ENCODE measurements at places on chromosomes 4 and X. TPM values are rescaled to one million over a fixed set of nuclear protein-coding genes. Genes with fewer than 3 reads are reported as not detected.

The DCUN1D4 gene
- 75.2 TPM for total RNA-seq

The DKK2 gene
- total RNA-seq = 2.7 TPM

The SSX2B gene
- total RNA-seq = not detected

The LDOC1 gene
- 6.9 TPM for total RNA-seq

The RTL5 gene
- 8.4 TPM for total RNA-seq

The NDUFA1 gene
- 20.4 TPM for total RNA-seq

The PNPLA4 gene
- 4.4 TPM for total RNA-seq

The DIAPH2 gene
- 9.3 TPM for total RNA-seq

The TMEM271 gene
- total RNA-seq = 11.6 TPM

The FAM114A1 gene
- 8.4 TPM for total RNA-seq

The HPF1 gene
- total RNA-seq = 35.9 TPM

The NIPAL1 gene
- 2.0 TPM for total RNA-seq

The PPP4R3C gene
- total RNA-seq = not detected

The MMGT1 gene
- 17.2 TPM for total RNA-seq

The SRPK3 gene
- total RNA-seq = 0.25 TPM

The RHOXF2 gene
- not detected for total RNA-seq

The MAGEA10 gene
- total RNA-seq = not detected

The MAGEB6 gene
- not detected for total RNA-seq

The SLIT2 gene
- total RNA-seq = 15.7 TPM

The VSIG4 gene
- 5.9 TPM for total RNA-seq

The ANOS1 gene
- total RNA-seq = 23.4 TPM

The CD38 gene
- 8.9 TPM for total RNA-seq

The C4orf51 gene
- not detected for total RNA-seq

The CDS1 gene
- 6.6 TPM for total RNA-seq

The SEPTIN11 gene
- total RNA-seq = 238 TPM

The KLKB1 gene
- total RNA-seq = 0.74 TPM

The ATG4A gene
- 5.9 TPM for total RNA-seq

The COL4A6 gene
- total RNA-seq = 3.2 TPM

The TEX13D gene
- under 0.01 TPM for total RNA-seq

The RBM46 gene
- not detected for total RNA-seq

The H2BW2 gene
- not detected for total RNA-seq

The FAM9B gene
- total RNA-seq = not detected

The CXorf49 gene
- total RNA-seq = not detected

The GPR173 gene
- total RNA-seq = 26.1 TPM

The LGI2 gene
- total RNA-seq = 0.98 TPM

The FRAS1 gene
- 11.3 TPM for total RNA-seq

The CXCL11 gene
- total RNA-seq = not detected

The IL2 gene
- not detected for total RNA-seq

The KIAA1210 gene
- total RNA-seq = under 0.01 TPM
